Fibroblast of villous mesenchyme (primary cell): ENCODE measurements at places on chromosomes 4 and X. TPM values are rescaled to one million over a fixed set of nuclear protein-coding genes. Genes with fewer than 3 reads are reported as not detected.

DNA sequence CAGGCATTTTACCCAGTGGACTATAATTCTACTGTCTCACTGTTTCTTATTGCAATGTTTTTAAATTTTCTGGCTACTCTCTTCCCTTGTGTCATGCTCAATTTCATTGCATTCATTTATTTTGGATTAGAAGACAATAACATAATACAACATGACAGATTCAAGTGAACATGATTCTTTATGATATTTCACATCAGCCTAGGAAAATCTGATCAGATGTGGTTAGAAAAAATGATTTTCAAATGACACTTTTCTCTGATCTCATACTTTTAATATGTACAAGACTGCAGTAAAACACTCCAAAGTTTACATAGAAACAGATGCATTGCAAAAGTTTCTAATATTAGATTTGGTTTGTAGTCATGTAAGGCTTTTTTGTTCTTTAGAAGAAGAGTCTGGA is 586.0 kb downstream of the ACTRT1 start:
- no peak for DNase-seq

CTAG1B gene
- total RNA-seq: not detected in 2 replicates

- no peak for DNase-seq
Measured at GRCh38 chrX:150775569-150776350, 82.6 kb downstream of the MTMR1 start.

DNA sequence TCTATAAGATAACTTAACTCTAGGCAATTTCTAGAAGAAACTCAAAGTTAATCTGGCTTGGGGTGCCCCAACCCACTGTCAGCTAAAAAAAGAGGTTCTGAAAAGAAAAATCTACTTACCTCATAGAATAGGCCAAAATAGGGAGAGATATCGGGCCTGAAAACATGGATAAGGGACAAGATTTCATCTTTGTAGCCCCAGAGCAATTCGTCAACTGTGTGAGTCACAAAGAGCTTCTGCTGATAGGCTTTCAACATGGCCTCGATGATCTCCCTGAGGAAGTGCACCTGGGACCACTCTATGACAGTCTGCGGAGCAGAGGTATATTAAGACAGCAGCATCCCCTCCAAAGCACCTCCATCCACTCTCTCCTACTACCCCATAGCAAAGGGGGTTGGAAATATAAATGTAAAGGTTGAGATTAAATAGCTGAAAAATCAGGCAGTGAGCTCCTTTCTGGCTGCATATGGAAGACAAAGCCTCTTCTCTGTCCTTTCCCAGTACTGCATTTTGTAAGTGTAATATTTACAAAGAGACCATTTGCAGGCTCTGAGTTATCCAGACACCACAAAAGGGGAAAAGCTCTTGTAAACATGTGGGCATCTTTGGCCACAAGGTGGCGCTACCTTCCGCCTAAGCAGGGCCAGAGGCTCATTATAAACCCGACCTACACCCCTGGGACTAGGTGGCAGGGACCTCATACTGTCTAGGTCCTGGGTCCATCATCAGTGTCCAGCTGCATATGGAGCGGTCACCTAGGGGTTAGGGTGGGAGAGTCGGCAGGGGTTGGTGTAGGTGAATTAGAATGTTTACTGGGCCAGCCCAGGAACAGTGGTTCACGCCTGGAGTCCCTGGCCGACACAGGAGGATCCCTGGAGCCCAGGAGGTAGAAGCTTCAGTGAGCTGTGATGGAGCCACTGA is 31.5 kb upstream of the NUP54 start:
- peak; percentile 87 for DNase-seq

GRCh38 chrX:102835504-102836146 is 101.4 kb upstream of the RAB40AL start:
- DNase-seq: peak; percentile 28

DNA sequence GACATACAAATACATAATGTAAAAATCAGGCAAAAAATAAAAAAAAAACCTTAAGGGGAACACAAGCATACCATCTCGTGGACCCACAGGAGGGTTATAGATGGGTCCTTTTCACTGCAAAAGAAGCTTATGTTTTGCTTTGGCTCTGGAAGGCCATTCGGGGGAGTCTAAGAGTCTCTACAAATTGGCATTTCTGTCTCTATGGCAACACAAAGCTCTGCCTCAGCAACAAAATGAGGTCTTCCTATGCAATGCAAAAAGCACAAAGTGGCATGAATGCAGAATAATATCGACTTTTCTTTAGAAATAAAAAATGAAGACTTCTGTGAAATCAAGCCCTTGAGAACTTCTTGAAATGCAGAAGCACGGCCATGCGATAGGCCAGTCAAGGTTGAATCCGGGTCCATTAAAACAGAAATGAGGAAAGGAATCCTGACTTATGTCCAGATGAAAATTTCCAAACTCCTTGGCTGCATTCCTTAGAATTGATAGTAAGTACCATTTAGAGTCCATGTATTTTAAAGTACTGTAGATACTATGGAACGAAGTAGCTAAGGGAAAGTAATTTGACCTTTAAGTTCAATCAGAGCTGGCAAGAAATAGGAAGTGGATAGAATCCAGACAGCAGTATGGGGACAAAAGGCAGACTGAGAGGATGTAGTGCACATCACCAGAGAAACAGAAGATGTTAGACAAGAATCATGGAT is 63.7 kb upstream of the PDLIM3 start:
- no peak for DNase-seq

GRIA3 gene
- 8.1 and 19.4 TPM in 2 replicates for total RNA-seq

DNA sequence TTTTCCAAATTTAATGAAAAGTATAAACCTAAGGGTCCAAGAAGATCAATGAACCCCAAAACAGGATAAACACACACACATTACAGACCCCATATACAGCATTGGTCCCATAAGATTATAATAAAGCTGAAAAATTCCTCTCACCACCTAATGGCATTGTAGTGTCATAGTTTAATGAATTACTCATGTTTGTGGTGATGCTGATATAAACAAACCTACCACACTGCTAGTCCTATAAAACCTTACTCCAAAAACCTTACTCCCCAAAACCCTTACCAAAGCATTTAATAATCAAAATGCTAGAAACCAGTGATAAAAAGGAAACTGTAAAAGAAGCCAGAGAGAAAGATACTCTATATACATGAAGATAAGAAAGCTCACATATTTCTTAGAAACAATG is 148.1 kb upstream of the SH3RF1 start:
- peak; percentile 27 for DNase-seq

GRCh38 chr4:94375364-94375763 is 32.7 kb upstream of the HPGDS start:
- DNase-seq: no peak

DNA sequence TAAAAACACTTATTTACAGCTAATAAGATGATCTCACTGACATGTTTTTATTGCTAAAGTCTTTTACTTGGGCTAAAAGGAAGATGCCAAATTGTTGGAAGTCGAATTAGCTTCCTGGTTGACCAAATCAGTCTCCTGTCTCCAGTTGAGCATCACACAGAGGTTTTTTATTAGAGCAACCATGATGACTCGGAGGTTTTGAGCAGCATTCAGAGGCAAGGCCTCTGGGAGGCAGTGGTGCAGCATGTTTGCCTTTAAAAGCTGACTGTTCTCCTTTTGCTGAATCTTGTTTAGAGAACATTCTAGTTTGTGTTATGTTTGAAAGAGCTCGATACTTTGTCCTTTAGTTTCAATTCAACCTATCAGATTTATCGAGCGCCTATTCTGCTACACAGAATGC is 2.1 kb downstream of the UCHL1 start:
- DNase-seq: peak; percentile 71

- DNase-seq: no peak
Measured at GRCh38 chr4:4320951-4321714, 31.1 kb downstream of the ZBTB49 start.

VCX gene
- total RNA-seq: not detected in 2 replicates

GAGE12C gene
- not detected in 2 replicates for total RNA-seq

NALF2 gene
- total RNA-seq: not detected in 2 replicates

GRCh38 chr4:848803-849477 is 23.0 kb upstream of the CPLX1 start:
- no peak for DNase-seq

GRCh38 chrX:109601486-109601885 is 23.5 kb downstream of the KCNE5 start:
- DNase-seq: no peak

DNA sequence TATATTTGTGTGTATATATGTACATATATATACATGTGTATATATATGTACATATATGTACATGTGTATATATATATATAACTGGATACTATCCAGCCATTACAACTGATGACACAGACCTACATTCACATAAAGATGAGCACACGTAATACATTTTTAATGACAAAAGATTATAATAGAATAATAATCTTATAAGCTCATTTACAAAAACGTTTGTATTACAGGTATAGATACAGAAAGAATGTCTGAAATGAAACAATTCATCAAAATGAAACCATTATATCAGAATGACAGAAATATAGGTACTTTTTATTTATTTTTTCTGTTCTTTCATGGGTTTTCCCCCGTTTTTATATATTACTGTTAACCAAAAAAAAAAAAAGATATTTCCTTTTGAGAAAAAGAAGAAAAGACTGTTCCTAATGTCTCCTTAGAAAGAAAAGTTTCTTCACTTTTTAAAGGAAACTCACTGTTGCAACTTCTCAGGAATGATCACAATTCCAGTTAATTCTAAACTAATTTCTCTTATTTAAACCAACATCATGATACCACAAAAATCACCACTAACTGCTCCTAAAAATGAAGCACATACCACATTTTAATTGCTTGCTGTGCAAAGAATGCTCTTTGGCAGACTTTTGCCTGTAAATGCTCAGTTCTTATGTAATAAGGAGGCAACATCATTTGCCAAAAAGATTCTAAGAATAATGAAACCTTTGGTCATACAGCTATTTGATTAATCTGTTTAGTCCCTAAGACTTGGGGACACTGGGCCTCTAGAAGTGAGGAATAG is 18.9 kb downstream of the LEF1 start:
- DNase-seq: peak; percentile 33

DNA sequence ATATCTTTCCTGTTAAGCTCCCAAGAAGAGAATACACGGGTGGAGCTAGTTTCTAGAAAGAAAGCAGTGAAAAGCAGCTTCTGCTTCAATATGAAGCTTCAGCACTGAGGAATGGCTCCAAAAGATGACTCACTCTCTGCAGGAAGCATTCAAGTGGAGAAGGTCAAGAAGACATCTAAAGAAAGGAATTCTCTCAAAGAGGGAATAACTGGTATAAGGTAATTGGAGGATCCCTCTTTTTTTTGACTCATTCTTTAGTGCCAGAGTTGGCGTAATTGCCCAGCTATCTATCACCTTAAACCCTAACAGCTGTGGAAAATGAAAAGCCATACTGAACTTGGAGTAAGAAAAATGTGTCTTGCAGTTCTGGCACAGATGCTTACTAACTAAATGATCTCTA is 3.5 kb downstream of the EDA2R start:
- peak; percentile 57 for DNase-seq

- DNase-seq: no peak
Measured at GRCh38 chr4:8513931-8514330, 66.3 kb upstream of the GPR78 start.

XAGE3 gene
- 0.64 TPM in 1 of 2 replicates, not detected in the other for total RNA-seq

DNA sequence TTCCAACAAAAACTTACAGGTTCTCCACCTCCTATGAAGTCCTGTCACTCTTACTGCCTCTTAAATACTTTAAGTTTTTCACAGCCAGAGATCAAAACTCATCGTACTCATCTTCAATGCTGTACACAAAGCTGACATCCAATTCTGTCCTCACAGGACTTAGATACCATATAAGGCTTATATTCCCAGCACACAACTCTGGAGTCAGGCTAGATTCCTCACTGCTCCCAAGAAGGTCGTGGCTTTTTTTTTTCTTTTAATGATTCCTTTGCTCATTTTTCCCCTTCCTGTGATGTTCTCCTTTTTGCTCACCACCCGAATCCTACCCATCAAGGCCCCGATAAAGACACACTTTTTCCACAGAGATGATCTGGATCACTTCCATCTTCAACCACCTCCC is 914 bp downstream of the TRAPPC2 start:
- no peak for DNase-seq

GRCh38 chrX:69948276-69948797 is 101.4 kb downstream of the AWAT2 start:
- no peak for DNase-seq

- peak; percentile 36 for DNase-seq
Measured at GRCh38 chrX:55135171-55135570, 46.4 kb downstream of the PAGE2 start.

- DNase-seq: peak; percentile 72
Measured at GRCh38 chr4:110510955-110511544, 35.1 kb downstream of the ENPEP start.

GRCh38 chr4:154416190-154416547 is 75.4 kb downstream of the DCHS2 start:
- DNase-seq: peak; percentile 12

MAGEA2 gene
- total RNA-seq: not detected in 2 replicates

DNA sequence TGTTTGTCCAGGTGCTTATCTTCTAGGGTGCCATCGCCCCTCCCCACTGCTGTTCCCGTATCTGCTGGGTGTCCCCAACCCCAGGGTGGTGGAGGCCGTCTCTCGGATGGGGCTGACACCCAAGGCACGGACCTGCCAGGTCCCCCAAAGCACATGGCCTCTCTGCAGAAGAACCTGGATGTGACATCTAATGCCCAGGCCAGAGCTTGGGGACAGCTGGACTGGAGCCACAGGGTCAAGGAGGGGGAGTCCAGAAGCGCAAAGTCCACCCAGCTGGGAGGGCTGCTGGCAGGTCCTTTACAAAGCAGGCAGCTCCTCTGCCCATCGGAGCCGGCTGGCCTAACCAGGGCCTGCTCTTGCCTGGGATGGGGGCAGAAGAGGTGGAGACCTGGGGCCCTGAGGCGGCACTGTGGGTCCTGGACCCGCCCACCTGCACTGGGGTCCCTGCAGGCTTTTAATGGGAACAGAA is 751 bp upstream of the DOK7 start:
- DNase-seq: no peak

DNA sequence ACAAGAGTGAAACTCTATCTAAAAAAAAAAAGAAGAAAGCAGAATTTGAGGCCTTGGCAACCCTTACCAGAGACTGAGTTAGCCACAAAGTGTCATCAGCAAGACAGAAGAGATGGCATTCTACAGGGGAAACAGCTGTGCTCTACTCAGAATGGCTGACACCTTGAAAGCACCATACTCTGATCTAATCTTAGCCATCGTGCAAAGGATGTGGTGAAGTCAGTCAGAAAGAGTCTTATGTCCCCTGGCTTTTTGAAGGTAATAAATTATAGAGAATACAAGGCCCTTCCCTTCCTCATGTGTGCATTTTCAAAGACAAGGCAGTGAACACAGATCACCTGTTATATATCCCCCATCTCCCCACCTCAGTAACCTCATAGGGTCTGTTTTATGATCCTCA is 13.2 kb downstream of the CLNK start:
- DNase-seq: no peak

DNA sequence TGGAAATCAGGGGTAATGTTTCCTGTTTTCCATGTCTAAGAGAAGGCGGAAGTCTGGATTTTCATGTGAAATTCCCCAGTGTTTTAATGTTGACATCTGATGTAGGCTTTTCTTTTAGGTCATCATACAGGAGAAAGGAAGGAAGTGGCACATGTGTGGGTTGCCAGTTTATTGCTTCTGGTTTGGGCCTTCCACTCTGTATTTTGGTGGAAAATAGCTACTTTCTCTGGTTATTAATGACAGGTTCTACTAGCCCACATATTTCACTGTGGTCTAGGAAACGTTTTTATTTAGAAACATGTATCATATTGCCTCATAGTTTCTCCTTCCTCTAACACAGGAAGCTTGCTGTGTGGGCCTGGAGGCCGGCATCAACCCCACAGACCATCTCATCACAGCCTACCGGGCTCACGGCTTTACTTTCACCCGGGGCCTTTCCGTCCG is 7.2 kb downstream of the PDHA1 start:
- no peak for DNase-seq

GRCh38 chrX:97876697-97877407 is 993.1 kb downstream of the RPA4 start:
- DNase-seq: no peak
